ENCODE measurements at places on chromosomes 7 and 10.

GRCh38 chr7:38886265-38886664 is 22.7 kb downstream of the VPS41 start:
- no peak for DNase-seq

DNA sequence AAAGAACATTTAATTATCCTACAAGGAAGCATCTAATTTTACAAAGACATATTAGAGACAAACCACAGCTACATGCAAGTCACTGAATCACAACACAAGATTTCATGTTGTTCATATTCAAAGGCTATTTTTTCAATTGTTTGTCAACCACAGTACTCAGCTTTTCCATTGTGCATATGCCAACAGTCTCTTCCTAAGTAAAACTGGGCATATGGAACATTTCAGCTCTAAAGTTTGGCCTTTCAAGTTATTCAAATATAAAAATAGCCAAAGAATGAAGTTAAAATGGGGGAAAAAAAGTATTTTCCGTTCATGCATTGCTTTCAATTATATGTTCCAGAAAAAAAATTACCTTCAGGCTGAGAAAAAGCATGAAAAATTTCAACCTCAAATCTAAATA is 537.9 kb downstream of the PLXDC2 start:
- DNase-seq, result no peak

DNA sequence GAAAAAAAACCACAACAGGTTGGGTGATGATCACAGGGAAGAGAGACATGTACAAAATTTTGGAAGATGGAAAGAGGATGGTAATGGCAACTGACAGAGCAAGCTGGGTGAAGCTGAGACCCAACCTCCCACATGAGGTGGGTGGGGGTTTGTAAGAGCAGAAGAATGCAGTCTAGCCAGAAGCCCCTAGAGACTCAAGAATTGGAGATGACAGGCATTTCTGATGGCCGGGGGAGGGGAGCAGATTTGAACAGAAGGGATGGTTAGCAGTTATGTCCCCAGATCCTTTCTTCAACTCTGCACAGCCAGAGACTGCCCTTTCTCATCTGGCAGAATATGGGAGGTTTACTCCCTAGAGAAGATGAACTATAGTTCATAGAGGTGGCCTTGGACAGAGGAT is 208.0 kb downstream of the GALNT17 start:
- no peak for DNase-seq

DNA sequence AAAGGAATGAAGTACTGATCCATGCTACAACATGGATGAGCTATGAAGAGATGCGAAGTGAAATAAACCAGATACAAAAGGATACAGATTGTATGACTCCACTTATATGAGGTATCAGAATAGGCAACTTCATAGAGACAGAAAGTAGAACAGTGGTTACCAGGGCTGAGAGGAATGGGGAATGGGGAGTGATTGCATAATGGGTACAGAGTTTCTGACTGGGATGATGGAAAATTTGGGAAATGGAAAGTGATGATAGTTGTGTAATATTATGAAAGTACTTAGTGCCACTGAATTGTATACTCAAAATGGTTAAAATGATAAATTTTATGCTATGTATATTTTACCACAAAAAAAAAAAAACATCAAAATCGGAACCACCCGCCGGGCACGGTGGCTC is 3.9 kb downstream of the ATXN7L1 start:
- DNase-seq, result no peak

- DNase-seq, result no peak
These were observed 184.2 kb upstream of the RHOBTB1 start for GRCh38 chr10:61128196-61128595.

- no peak for DNase-seq
These were observed 47.4 kb downstream of the PRPF18 start for GRCh38 chr10:13634207-13634606.

DNA sequence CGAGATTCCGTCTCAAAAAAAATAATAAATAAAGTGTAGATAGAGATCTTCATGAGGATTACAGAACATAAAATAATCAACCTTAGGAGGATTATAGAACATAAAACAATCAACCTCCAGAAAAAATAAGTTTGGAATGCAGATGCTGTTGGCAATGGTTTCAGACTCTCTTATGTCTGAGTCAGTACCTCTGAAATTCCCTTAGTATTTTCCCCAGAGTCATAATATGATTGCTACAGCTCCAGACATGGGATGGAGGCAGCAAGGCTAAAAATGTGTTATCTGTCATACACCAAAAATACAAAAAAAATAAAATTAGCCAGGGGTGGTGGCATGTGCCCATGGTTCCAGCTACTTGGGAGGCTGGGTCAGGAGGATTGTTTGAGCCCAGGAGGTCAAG is 22.2 kb downstream of the CADPS2 start:
- no peak for DNase-seq

- no peak for DNase-seq
These were observed 64.4 kb upstream of the LEP start for GRCh38 chr7:128176696-128177095.

DNA sequence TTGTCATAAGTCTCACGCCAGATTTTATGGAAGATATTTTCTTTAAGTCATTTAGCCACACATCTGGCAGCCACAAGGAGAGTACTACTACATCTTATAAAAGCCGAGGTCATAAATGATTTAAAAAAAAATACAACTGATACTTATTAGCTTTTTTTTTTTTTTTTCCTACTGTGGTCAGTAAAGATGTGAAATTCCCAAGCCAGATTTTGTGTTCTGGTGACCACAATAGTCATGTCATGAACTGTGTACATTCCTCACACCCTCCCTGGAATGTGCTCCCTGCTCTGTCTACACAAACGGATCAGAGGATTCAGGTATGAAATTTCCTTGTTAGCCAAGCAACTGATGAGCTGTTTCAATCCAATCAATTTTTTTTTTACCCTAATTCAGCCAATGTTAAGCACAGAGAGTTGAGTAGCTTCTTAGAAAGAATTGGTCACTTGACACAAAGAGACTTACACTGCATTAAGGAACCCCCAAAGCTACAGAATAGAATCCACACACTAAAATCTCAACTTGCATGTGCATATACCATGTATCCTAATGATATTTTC is 54.7 kb downstream of the CHRM2 start:
- no peak for DNase-seq

DNA sequence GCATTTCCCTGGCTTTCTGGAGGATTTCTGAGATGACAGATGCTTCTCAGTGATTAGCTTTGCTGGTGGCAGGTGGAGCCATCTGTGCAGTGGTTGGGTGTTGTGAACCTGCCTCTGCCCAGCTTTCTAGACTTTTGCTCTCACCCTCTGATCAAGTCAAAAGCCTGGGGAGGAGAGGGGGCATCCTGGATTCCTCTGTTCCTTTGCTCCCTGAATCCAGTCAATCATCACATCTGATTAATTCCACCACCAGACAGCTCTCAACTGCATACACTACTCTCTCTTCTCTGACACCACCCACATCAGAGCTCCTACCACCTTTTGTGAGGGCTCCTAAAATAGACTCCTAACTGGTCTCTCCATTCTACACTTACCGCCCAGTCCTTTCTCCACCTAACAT is 283.5 kb downstream of the WDR11 start:
- DNase-seq, result no peak

DNA sequence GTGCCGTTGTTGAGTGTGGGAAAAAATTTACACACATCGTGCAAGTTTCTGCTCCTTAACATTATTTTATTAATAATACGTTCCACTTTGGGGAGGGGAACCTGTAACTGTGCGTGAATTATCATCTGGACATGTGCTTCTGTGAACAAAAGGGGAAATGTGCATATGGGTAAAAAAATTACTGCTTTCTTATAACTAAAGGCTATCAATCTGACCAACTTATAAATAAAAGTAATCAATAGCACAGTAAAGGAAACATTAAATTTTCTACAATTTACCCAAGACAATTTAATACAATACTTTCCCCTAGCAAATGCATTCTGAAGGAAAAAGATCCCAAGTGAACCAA is 4.5 kb downstream of the TWIST1 start:
- no peak for DNase-seq

GRCh38 chr7:96778263-96778662 is 68.6 kb upstream of the SEM1 start:
- DNase-seq, result no peak
